H54 (cell line): ENCODE measurements at places on chromosomes 7 and 10.

- DNase-seq = no peak
Observed at GRCh38 chr7:102473271-102473991, 5.3 kb downstream of the POLR2J start.

- no peak for DNase-seq
Observed at GRCh38 chr10:54470324-54470631, 330.8 kb downstream of the PCDH15 start.

- DNase-seq = no peak
Observed at GRCh38 chr7:116422683-116423082, 76.9 kb upstream of the CAV2 start.

DNA sequence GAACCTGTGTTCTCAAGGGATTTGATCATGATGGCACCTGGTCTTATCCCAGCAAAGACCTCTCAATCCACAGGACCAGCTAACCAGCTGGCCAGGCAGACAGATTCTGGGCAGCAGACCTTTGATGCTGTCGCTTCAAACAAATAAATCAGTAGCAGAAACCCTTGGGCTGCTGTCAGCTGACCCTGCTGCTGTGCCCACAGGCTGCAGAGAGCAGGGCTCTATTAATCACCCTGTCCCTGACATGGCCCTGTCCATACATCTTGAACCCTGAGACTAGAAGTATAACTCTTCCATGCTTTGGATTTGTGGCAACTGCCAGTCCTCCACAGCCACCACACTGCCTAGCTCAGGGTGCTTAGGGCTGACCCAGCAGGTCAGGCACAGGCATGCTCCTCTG is 244.1 kb upstream of the PODXL start:
- DNase-seq = no peak

DNA sequence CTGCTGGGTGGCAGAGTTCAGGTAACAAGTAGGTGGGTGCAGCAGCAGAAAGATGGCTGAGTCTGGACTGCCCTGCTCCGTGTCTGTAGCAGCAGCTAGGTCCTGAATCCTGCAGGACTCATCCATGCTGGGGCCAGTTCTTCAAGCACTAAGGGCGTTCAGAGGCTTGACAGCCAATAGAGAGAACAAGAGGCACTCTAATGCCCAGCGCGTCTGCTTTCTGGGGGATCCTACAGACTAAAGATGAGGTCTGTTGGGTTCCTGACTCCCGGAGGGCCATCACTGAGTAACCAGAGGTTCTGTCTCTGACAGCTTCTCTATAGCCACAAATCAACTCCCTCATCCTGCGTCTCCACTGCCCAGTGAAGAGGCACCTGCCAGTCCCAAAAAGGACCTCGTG is 125.5 kb downstream of the PTPN20 start:
- no peak for DNase-seq
